ENCODE measurements at places on chromosomes 5 and 9.

GRCh38 chr5:35859101-35859661 is 2.5 kb downstream of the IL7R start:
- no peak for DNase-seq

DNA sequence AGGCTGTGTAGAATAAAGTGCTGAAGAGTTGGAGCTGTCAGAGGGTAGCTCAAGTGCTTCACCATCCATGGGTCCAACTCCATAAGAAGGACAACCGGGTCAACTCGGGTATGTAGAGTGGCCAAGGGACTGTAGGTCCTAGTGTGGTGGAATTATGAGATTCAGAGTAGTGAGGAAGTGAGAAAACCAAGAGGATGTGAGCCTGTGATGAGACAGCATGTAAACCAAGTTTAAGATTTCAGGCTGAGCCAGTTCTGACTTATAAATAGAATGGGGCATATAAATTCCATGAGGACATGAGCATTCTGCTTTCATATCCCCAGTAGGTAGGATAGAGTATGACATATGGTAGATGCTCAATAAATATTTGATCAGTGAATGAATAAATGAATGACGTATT is 96.3 kb downstream of the CFAP95 start:
- no peak for DNase-seq

DNA sequence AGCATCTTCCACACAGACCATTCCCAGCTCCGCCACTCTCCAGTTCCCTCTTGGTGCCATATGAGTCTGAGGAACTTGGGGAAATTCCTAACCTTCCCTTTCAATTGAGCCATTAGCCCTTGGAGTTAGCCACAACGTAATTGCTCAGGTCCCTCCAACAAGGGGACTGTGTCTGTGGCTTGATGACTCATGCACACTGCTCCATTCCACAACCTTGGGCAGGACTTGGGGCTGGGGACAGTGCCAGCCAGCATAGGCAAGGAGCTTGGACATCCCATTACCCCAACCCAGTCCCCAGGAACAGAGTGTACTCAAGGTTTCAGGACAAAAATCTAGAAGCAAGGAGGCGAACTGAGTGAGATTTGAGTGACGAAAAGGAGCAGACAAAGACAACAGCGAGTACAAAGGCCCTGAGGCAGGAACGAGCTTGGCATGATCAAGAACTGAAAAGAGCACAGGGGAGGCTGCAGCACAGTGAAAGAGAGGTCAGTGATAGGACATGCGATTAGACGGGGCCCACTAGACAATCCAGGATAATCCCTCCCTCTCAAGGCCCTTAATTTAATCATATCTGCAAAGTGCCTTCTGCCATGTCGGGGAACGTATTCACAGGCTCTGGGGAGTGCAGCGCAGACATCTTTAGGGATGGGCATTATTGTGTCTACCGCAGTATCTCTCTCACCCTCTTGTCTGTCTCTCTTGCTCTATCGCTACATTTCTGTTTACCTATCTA is 16.0 kb upstream of the JADE2 start:
- DNase-seq = no peak

DNA sequence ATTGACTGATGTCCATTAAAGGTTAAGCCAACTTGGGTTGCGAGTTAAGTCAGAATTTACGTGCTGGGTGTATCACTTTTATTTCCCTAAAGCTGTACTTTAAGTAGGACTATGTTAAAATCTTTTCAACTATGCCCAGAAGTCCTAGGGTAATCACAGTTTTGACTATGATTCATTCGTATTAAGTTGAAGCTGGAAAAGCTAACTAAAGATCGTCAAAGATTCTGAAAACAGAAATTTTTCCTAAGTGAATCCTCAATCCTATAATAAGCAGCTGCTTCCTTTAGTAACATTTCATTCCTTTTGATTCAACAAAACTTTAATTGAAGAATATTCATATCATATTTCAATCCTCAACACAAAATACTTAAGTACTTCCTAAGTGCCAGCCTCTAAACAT is 460.4 kb downstream of the ACTL7B start:
- no peak for DNase-seq

GRCh38 chr5:63719147-63719546 is 243.1 kb downstream of the HTR1A start:
- DNase-seq = no peak

DNA sequence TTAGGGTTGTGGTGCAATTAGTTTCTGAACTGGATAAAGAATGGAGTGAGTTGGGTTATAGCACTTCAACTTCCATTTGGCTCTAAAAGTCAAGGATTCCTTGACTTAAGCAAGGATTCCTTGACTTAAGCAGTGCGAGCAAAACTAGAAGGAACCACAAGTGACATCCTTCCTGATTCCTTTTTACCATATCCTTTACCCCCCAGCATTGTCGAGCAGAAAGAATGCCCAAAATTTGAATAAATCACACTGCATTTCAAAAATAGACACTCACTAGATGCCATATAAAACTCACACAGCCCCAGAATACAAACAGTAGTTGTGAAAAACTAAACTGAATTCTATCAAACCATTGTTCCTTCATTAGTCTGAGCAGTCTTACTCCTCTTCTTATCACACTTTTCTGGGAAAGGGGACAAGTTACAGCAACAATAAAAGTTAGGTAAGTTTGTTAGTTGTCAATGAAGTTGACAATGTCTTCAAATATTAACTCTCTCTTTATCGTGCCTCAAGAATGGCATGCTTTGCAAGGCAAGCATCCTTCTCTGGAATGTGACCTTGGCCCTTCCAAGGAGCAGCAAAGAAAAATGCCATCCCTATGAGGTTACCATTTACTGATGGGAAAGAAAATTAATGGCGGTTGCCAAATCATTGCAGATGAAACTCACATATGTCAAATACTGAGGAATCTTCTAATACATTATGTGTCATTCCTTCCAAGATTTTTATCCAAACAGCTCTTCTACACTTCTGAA is 273.3 kb upstream of the ANKRD55 start:
- no peak for DNase-seq

GRCh38 chr5:180140079-180140554 is 68.6 kb upstream of the RNF130 start:
- DNase-seq = no peak

GRCh38 chr5:181069767-181070491 is 29.9 kb downstream of the BTNL9 start:
- DNase-seq = no peak

- no peak for DNase-seq
Measured at GRCh38 chr5:138468966-138469539, 3.8 kb downstream of the EGR1 start.

DNA sequence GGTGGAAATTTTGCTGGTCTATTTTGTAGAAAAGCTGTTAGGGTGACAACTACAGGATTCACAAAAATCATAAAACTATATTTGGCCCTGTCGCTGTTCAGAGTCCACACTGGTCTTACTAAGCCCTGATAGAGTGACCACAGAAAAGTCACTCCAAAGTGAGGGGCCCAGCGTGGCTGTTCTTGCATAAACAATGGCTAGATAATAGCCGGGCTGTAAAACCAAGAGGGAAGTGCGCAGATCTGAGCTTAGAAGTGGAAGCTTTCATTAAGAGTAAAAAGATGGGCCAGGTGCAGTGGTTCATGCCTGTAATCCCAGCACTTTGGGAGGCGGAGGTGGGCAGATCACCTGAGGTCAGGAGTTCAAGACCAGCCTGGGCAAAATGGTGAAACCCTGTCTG is 15.5 kb upstream of the CTSL start:
- no peak for DNase-seq

DNA sequence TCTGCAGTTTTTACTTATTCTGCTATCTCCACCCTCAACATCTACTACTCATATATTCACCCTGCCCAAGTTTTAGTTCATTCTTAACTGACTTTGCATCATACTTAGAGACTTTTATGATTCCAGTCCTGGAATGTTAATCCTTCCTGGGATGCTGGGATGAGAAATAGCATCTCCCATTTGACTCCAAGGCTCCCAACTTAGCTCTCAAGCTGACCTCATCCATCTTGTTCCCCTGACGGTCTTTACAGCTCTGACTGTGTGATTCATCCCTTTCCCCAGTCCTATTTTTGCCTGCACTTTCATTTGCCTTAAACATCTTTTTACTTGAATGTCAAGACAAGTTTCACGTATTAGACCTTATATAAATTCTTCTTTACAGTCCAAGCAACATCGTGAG is 297.8 kb downstream of the EPB41L4A start:
- DNase-seq = no peak

GRCh38 chr9:28810388-28811075 is 1237.3 kb upstream of the C9orf72 start:
- peak; percentile 46 for DNase-seq

- no peak for DNase-seq
Measured at GRCh38 chr9:110126986-110127864, 80.7 kb downstream of the C9orf152 start.

DNA sequence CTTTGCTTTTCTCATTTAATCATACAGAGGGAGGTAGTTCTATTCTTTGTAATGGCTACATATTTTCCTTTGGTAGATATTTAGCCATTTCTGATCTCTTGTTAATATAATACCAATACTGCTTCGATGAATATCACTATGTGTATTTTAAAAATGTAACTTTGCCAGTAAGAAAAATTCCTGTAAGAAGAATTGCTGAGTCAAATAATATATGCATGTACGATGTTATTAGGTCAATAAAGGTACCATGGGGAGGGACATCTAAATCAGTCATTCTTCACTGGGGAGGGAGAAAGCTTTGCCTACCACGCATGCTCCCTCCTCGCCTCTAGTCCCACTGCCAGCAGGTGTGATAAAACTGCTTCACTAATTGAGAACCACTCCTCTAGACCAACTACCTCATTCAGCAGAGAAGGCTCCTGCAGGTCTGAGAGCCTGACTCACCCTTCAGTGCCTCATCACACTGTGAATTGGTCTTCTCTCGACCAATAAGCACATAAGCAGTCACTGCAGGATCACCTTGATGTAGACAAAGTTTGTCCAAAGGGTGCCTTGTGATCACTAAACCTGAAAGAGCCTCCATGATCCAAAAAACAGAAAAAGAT is 56.1 kb upstream of the TBCA start:
- DNase-seq = no peak

DNA sequence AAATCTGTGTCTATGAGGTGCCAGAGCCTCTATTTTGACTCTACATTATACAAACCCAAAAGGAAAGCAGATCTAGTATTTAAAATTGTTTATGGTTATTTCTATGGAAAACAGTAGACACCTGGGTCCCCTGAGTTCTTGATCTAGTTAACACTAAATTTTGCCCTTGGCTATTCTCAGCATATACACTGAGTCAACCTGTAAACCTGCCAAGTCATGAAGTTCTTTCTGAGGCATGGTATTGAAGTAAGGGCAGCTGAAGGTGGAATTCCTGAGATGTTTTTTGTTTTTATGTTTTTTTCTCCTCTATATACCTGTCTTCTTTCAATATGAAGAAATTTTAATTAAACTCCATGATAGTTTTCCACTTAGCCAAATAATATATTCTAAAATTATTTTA is 120.2 kb downstream of the PDE4D start:
- DNase-seq = no peak

- DNase-seq = no peak
Measured at GRCh38 chr5:112065781-112066180, 308.8 kb upstream of the NREP start.

DNA sequence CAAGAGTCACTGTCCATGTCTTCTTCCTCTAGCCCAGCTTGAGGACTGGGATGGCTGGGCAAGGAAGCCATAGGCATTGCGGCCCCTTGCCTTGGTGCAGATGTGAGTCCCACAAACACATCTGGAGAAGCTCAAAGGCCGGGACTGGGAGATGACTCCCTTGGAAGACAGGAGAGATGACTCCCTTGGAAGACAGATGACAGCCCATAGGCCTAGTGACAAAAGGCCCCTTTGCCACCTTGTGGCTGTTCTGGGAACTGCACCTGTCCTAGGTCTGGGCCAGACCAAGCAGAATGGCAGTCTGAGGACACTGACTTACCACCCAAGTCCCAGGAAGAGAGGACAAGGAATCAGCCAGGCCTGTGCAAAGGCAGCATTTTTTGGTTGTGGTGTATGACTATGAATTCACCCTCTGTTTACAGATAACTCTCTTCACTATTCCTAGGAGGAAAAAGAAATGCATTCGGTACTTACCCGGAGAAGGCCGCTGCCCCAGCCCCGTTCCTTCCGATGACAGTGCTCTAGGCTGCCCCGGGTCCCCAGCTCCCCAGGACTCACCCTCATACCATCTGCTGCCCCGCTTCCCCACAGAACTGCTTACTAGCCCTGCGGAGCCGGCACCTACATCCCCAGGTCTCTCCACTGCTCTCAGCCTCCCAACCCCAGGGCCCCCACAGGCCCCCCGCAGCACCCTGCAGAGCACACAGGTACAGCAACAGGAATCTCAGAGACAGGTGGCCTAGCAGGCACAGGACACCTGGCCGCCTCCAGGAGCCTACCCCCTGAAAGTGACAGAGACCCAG is 30.8 kb downstream of the SKP1 start:
- DNase-seq = no peak

DNA sequence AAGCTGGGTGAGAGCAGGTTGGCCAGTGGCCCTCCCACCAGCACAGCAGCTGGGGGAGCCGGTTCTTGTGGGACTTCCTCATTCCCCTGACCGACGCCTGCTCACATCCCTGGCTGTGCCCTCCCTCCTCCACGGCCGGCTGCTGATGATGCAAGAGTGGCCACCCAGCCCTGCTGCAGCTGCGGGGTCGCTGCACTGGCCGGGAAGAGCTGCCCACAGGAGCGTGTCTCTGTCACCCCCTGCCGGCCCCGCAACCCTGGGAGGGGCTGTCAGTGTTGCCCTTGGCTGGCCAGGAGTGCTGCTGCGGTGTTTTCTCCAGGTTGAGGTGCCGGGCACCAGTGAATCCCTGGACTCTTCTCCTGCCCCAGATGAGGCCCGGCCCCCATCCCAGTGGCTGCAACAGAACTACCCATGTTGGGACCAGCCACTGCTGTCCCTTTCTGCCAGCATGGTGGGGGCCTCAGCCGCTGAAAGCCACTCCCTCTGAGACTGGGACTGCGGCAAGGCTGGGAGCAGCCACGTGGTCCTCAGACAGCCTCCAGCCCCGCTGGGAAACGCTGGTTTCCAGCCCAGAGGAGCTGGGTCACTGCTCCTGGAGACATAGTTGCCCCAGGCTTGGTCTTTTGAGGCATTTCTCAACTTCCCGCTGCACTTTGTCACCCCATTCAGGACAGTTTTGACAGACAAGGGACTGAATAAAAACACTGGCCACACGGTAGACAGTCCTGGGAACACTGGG is 739 bp downstream of the CARD9 start:
- peak; percentile 15 for DNase-seq

Data from non-pigmented ciliary epithelial cell (primary cell).